ENCODE measurements at places on chromosomes 7 and 10.

GRCh38 chr7:94540428-94540827 lies 30.8 kb downstream of the CASD1 start:
- DNase-seq: no peak

- no peak for DNase-seq
Measured at GRCh38 chr10:122279725-122280141, 8.6 kb downstream of the BTBD16 start.

- no peak for DNase-seq
Measured at GRCh38 chr10:93065675-93066543, 5.3 kb downstream of the CYP26C1 start.

GRCh38 chr7:114242992-114243507 lies 171.6 kb upstream of the FOXP2 start:
- DNase-seq: no peak

GRCh38 chr10:77857272-77857671 lies 69.3 kb downstream of the DLG5 start:
- DNase-seq: no peak

DNA sequence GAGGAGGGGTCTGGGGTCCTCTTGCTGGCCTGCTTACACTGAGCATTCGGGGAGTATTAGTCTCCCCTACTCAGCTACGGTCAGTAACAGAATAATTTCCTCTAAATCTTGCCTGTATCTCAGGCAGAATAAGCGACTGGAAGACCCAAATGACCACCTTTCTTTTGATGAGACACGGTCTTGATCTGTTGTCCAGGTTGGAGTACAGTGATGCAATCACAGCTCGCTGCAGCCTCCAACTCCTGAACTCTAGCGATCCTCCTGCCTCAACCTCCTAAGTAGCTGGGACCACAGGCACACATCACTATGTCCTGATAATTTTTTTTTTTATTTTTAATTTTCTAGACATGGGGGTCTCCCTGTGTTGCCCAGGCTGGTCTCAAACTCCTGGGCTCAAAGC lies 17.2 kb downstream of the CCL24 start:
- no peak for DNase-seq

DNA sequence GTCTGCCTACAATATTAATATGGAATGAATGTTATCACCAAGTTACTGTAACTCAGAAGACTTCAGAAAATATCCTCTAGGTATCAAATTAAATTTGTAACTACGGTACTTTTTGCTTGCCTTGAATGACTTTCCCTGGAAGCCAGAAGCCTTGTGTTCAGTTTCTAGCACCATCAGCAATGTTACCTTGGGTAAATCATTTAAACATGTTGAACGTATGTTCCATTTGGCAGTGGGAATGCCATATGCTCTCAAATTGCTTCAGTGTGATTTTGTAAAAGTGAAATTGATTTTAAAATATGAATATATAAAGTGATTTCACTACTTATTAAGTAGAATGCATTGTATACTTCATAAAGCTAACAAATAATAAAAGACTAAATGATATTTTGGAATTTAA lies 11.2 kb downstream of the RPA3 start:
- DNase-seq: no peak

- DNase-seq: no peak
Measured at GRCh38 chr10:121531076-121531829, 67.0 kb downstream of the FGFR2 start.

- no peak for DNase-seq
Measured at GRCh38 chr10:71782917-71783490, 9.7 kb upstream of the VSIR start.

- no peak for DNase-seq
Measured at GRCh38 chr10:77350134-77350533, 287.5 kb downstream of the KCNMA1 start.

GRCh38 chr7:28375729-28376128 lies 36.6 kb upstream of the CREB5 start:
- no peak for DNase-seq

DNA sequence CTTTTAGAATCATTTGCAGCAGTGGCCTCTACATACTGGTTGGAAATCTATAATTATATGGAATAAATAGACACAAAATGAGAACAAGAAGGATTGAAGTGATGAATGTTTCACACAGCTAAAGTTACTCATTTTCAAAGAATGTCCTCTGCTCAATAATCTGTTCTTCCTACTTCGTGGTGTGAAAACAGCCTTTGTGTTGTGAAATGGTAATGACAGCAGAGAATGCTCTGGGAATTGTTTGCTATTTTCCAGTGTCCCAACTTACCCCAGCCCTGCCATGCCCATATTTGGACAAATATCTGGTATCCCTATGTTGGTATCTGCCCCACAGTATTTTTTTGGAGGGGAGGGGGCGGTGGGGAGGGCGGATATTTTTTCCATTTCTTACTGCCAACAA lies 130.4 kb downstream of the GLI3 start:
- no peak for DNase-seq

- DNase-seq: no peak
Measured at GRCh38 chr10:47183704-47184041, 116.3 kb upstream of the GDF10 start.

- no peak for DNase-seq
Measured at GRCh38 chr10:122130474-122131110, 140.5 kb upstream of the BTBD16 start.

GRCh38 chr7:21414795-21415393 lies 13.0 kb upstream of the SP4 start:
- DNase-seq: no peak

GRCh38 chr7:95209276-95209675 lies 115.1 kb downstream of the PON1 start:
- no peak for DNase-seq

DNA sequence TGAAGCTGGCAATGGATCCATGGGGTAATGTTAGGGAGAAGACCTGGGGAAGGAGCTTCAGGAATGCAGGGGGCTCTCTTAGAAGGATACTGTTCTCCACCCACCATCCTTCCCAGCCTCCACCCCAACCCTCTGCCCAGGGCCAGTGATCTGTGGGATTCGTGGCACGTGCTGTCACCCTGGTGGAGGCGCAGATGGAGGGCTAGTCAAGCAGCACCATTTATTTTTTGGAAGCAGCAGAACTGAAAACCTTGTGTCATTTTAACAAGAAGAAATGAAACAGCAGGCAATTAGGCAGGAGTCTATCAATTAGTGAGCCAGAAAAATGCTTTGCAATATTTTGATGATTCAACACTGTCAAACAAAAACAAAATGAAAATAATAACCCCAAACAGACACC lies 155.9 kb downstream of the SH2D4B start:
- DNase-seq: no peak

GRCh38 chr7:158228986-158229385 lies 358.6 kb downstream of the PTPRN2 start:
- no peak for DNase-seq

DNA sequence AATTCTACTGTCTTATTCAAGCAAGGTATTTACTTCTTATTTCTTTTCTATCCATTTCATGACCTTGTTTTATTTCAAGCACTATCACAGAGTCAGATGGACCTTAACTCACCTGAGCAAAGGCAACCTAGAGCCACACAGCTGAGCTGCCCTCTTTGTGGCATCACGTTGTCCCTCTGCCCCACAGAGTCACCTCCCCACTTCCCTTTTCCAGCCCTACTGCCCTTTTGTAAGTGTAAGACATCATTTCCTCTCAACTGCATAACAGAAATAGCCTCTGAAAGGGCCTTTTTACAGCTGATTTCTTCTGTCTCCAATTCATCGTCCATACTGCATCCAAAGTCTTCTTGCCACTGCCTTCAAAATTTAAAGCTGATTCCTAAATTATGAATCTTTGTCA lies 946.0 kb downstream of the NRG3 start:
- DNase-seq: no peak

GRCh38 chr7:47407821-47408674 lies 173.9 kb downstream of the TNS3 start:
- no peak for DNase-seq

GRCh38 chr10:51615764-51616298 lies 83.6 kb downstream of the CSTF2T start:
- DNase-seq: no peak

- no peak for DNase-seq
Measured at GRCh38 chr7:108097703-108098102, 32.5 kb downstream of the LAMB4 start.

- no peak for DNase-seq
Measured at GRCh38 chr7:43148161-43148731, 35.8 kb downstream of the HECW1 start.

DNA sequence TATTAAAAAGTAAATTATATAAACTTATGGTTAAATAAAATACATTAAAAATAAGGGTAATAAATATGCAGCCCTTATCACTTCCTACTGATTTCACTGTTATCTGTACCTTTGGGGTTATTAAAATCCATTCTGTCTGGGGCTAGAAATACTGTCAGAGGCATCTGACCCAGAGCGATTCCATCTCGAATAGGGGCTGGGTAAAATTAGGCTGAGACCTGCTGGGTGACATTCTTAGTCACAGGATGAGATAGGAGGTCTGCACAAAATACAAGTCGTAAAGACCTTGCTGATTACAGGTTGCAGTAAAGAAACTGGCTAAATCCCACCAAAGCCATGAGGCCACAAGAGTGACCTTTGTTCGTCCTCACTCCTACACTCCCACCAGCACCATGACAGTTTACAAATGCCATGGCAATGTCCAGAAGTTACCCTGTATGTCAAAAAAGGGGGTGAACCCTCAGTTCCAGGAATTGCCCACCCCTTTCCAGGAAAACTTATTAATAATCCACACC lies 77.6 kb downstream of the COBL start:
- DNase-seq: no peak

DNA sequence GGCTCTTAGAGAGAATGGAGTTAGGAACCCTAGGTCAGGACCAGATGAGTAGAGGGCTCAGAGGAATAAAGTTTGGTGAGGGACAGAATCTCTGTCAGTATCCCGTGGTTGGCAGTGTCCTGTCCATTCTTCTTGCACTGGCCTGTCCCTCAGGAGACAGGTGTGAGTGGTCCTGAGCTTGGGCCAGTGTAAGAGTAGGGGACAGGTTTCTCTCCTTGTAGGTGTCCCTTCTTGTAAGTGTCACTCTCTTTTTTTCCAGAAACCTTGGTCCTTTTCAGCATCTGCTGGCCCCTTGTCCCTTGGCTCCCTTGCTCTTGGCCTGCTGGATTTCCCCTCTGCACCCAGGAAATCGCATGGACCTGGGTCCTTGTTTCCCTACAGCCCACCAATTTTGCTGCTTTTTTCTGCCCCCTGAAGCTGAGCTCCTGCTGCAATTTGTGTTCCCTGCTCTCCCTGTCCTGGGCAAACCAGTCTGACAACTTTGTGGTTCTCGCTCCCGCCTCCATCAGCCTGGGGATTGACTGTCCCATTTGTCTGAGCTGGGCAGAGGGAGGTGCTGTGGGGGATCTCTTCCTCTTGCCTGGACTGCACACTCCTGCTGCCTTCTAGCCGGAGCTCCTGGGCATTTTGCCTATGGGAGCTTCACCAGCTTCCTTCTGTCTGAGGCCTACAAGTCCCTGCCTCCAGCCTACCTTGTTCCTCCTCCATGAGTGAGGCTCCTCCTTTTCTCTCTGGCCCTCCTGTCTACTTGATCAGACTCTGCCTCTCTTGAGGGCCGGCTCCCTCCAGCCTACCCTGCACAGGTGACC lies 6.5 kb downstream of the TSPAN14 start:
- DNase-seq: no peak

DNA sequence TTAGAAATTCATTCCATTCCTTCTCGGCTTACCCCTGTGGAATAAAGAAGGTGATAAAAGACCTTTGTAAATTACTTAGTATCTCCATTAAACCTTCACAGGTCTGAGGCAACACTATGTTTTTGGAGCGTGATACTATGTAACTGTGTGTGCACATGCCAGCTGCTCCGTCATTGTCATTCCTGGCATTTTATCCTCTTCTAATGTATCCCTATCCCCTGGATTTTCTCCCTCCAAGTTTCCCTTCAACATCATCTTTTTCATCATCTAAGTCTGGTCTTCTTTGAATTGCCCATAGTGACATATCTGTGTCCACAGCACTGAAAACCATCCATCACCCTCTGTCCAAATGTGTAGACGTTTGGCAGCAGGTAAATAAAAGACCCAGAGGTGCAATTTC lies 125.7 kb downstream of the TEX36 start:
- DNase-seq: no peak

DNA sequence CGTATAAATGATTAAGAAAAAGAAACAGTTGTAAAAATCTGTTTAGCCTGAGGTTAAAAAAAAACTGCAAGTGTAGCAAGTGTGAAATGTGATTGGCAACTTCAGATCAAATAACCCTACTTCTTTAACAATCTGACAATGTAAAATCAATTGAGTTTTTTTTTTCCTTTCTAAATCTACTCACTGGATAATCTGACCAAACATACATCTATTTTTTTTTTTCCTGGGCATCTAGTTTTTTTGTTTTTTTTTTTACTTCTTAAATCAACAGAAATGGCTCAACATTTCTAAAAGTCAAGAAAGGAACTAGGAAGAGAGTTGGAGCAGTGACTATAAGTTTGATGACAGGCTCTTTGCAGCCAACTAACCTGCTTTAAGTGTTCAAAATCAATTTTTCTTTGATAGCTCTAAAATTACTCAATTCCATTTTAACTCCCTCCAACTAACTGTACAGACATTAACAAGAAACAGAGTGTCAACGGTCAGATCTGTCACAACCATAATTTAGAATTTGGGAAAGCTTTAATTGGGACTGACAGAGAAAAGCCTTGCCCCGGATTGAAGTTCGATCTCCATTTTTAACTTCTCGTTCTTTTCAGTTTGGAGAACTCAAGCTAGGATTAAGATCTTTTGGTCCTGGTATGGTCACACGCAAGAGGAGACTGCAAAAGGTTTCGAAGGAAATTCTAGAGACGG lies 1.2 kb downstream of the ARL3 start:
- no peak for DNase-seq

GRCh38 chr10:74973741-74974392 lies 137.6 kb upstream of the SAMD8 start:
- no peak for DNase-seq

Data from stimulated activated CD4-positive, alpha-beta T cell treated with anti-CD3 and anti-CD28 coated beads, TNF-alpha, amount 100 ng/mL, for 4 hours (primary cell).